ENCODE measurements at places on chromosomes 6 and 20. TPM values are rescaled to one million over a fixed set of nuclear protein-coding genes. Genes with fewer than 3 reads are reported as not detected.

GRCh38 chr6:135064586-135064985 lies 10.0 kb upstream of the HBS1L start:
- no peak for DNase-seq
- no peaks in the 10 kb centered on the region for H3K27me3 ChIP-seq
- H3K27ac ChIP-seq, result no peak overlapping the region

DNA sequence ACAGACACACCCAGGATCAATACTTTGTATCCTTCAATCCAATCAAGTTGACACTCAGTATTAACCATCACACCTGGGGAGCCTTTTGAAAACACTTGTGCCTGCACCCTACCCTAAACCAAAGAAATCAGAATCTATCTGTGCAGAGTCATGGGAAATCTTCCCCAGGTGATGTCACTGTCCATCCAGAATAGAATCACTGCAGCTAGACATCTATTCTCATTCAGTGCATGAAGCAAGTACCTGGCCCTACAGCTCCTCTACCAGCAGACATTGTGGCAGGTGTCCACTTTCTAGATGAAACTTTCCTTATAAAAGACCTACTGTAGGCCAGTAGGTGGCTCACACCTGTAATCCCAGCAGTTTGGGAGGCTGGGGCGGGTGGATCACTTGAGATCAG lies 262.4 kb upstream of the MARCKS start:
- no peak overlapping the region for H3K27ac ChIP-seq
- no peaks in the 10 kb centered on the region for H3K36me3 ChIP-seq
- H3K4me1 ChIP-seq, result peaks cover 2% of the 10 kb centered on the region
- no peaks in the 10 kb centered on the region for H3K27me3 ChIP-seq

GRCh38 chr6:52249078-52249477 lies 4.8 kb upstream of the IL17F start:
- H3K4me1 ChIP-seq, result no peaks in the 10 kb centered on the region
- no peak overlapping the region for H3K4me3 ChIP-seq
- no peaks in the 10 kb centered on the region for H3K36me3 ChIP-seq
- H3K27me3 ChIP-seq, result no peaks in the 10 kb centered on the region

- DNase-seq, result no peak
- H3K36me3 ChIP-seq, result no peaks in the 10 kb centered on the region
- no peaks in the 10 kb centered on the region for H3K4me1 ChIP-seq
Observed at GRCh38 chr6:169184419-169184818, 69.2 kb downstream of the THBS2 start.

DNA sequence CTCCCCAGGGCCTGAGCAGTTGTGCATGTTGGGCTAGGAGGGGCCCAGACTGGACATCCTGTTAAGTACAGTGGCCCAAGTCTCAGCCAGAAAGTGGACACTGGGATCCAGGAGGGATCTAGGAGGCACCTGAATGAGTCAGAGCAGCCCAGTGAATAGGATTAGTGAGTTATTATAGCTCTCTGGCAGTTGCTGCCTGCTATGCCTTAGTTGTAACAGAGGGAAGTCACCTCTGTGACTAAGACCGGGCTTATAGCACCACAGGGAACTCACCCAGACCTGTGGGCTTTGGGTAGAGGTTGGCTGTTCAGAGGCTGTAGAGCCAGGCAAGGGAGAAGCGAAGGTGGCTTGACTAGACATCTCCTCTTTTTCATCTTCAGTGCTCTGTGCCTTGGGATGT lies 39.0 kb upstream of the AAR2 start:
- no peak overlapping the region for H3K27ac ChIP-seq
- no peak overlapping the region for H3K4me3 ChIP-seq
- peaks cover 9% of the 10 kb centered on the region for H3K36me3 ChIP-seq
- no peaks in the 10 kb centered on the region for H3K27me3 ChIP-seq

DNA sequence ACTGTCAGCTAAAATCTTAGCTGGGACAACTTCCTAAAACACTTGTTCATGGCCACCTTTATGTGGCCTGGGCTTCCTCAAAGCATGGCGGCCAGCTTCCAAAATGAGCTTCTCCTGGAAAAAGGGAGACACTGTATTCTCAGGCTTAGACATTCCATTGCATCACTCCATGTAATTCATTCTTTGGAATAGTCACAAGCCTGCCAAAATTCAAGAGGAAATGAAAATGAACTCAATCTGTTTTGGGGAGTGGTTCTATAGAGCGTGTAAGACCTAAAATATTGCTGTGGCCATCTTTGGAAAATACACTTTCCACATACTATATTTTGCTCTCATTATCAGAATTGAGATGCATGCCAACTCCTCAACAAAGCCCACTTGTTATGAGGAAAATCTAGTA lies 687.0 kb downstream of the KIF16B start:
- H3K4me1 ChIP-seq, result no peaks in the 10 kb centered on the region
- H3K27ac ChIP-seq, result no peak overlapping the region
- DNase-seq, result no peak

DNA sequence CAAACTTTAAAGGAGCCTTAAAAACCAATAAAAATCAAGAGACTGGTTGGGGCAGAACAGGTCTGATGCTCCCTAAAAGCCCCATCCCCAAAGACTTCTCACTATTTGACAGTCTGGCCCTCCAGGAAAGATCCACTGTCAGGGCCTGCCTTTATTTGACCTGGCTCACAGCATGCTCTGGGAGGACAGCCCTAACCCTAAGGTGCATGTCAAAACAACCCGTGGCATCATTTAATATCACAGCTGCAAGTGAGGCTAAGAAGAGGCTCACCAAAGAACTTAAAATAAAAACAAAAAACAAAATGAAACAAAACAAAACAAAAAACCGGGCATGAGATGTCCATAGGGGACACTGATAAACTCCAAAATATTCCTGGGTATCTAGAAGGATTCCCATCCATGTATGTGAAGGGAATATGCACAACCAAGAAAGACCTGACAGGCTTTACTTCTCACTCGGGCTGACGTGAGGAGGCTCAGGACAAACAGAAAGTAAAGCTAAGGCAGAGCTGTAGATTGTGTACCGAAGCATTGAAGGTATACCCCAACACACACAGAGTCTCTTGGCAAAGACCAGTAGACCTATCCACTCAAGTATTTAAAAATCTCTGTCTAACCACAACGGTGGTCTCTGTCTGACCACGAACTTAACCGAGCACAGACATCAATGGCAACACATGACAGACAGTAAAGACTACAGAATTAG lies 57.3 kb downstream of the AHI1 start:
- no peaks in the 10 kb centered on the region for H3K4me1 ChIP-seq
- no peak for DNase-seq
- H3K36me3 ChIP-seq, result no peaks in the 10 kb centered on the region
- H3K27ac ChIP-seq, result no peak overlapping the region
- no peaks in the 10 kb centered on the region for H3K27me3 ChIP-seq

DNA sequence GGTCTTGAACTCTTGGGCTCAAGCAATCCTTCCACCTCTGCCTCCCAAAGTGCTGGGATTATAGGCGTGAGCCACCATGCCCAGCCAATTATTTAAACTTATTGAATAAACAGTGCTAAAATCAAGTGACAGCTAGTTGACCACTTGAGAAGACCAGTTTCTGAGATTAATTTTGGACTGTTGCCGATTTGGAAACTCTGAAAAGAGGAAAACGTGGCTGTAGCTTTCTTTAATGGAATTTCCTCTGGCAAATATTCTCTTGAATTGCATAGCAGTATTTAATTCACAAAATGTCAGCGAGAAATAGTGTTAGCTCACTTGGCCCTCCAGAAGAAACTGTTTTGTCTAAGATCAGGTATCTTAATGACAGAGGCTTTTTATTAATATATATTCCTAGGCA lies 754.5 kb downstream of the HDGFL1 start:
- no peak overlapping the region for H3K27ac ChIP-seq
- H3K36me3 ChIP-seq, result no peaks in the 10 kb centered on the region
- H3K4me3 ChIP-seq, result no peak overlapping the region
- no peak for DNase-seq
- no peaks in the 10 kb centered on the region for H3K27me3 ChIP-seq
- no peaks in the 10 kb centered on the region for H3K4me1 ChIP-seq

- no peaks in the 10 kb centered on the region for H3K27me3 ChIP-seq
- no peak overlapping the region for H3K4me3 ChIP-seq
- no peak for DNase-seq
- no peak overlapping the region for H3K27ac ChIP-seq
- H3K4me1 ChIP-seq, result no peaks in the 10 kb centered on the region
Observed at GRCh38 chr20:20562507-20562906, 149.9 kb downstream of the RALGAPA2 start.

GRCh38 chr20:19212821-19213502 lies 520 bp downstream of the SLC24A3 start:
- no peaks in the 10 kb centered on the region for H3K27me3 ChIP-seq
- H3K36me3 ChIP-seq, result no peaks in the 10 kb centered on the region
- peak; percentile 74 for DNase-seq
- no peaks in the 10 kb centered on the region for H3K4me1 ChIP-seq

DNA sequence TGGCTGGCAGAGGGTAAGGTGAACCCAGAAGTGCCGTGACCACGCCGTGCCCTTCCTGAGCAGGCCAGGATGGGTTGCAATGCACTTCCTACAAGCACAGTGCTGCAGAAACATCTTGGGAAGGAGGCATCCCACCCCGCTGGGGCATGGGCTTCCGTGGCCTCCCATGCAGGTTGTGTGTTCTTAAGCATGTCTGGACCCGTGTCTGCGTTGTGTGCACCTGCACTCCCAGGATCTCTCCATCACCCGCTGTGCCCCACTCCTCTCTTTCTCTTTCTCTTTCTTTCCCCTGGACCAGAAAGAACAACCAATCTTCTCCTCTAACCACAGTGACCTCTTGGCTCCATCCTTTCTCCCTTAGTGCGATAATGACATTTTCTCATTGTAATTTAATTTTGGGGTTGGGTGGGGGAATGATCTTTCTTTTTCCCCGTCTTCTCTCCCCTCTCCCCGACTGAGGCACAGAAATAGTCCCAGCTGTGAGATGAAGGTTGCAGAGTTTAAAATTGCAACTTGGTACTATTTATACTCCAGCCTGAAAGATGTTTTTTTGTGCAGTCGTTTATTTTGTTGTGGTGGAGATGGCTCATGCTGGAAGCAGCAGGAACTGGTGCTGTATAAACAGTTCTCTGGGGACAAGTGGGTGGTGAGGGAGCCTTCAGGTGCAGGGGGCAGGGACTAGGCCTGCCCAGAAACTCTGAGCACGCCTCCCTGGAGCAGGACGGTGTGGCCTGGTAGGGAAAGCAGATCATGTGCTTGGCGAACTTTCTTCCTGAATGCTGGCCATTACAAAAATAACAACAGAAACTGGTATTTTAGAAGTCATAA lies 20.5 kb downstream of the BCAS4 start:
- H3K4me3 ChIP-seq, result no peak overlapping the region
- no peaks in the 10 kb centered on the region for H3K36me3 ChIP-seq
- DNase-seq, result no peak
- no peaks in the 10 kb centered on the region for H3K27me3 ChIP-seq
- no peaks in the 10 kb centered on the region for H3K4me1 ChIP-seq
- peak overlapping the region; percentile 41 for H3K27ac ChIP-seq

GRCh38 chr6:41970436-41970846 lies 28.8 kb upstream of the CCND3 start:
- no peak overlapping the region for H3K4me3 ChIP-seq
- no peak for DNase-seq
- H3K4me1 ChIP-seq, result no peaks in the 10 kb centered on the region
- H3K27me3 ChIP-seq, result no peaks in the 10 kb centered on the region
- H3K27ac ChIP-seq, result no peak overlapping the region
- no peaks in the 10 kb centered on the region for H3K36me3 ChIP-seq

DNA sequence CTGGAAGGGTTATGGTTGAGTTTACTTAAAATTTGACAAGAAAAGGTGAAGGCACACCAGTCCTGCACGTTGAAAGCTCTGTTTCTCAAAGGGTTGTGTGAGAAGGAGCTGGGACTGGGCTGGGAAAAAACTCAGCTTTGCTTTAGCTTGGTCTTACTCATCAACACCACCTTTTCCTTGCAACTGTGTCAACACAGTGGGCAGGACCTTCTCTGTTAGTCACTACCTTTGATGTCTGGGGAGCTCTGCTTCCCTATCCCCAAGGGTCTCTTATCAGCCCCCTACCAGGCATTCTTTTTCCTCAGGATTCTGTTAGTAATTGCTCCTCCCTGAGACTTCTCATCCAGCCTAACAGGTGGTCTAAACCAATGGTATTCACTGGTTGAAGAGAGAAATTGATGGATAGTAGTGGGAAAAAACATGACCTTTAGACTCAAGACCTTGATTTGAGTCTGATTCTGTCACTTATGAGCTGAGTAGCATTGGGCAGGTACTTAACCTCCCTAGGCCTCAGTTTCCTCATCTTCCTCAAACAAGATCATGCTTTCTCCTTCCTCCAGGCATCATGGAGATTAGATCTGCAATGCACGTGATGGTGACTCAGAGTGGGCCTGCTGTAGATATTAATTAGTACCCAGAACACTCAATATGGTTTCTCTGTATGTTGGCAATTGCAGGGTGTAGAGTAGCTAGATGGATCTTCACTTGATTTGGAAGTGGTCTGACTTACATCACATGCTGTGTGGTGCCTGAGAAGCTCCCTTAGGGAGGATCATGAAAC lies 17.2 kb upstream of the FOXA2 start:
- no peak for DNase-seq
- H3K27me3 ChIP-seq, result peaks cover 3% of the 10 kb centered on the region
- H3K4me3 ChIP-seq, result no peak overlapping the region
- no peaks in the 10 kb centered on the region for H3K36me3 ChIP-seq
- H3K4me1 ChIP-seq, result no peaks in the 10 kb centered on the region
- H3K27ac ChIP-seq, result no peak overlapping the region

GRCh38 chr20:49445176-49445575 lies 37.3 kb downstream of the KCNB1 start:
- H3K27me3 ChIP-seq, result no peaks in the 10 kb centered on the region
- DNase-seq, result no peak
- peak overlapping the region; percentile 50 for H3K27ac ChIP-seq
- H3K36me3 ChIP-seq, result no peaks in the 10 kb centered on the region
- H3K4me1 ChIP-seq, result no peaks in the 10 kb centered on the region

DNA sequence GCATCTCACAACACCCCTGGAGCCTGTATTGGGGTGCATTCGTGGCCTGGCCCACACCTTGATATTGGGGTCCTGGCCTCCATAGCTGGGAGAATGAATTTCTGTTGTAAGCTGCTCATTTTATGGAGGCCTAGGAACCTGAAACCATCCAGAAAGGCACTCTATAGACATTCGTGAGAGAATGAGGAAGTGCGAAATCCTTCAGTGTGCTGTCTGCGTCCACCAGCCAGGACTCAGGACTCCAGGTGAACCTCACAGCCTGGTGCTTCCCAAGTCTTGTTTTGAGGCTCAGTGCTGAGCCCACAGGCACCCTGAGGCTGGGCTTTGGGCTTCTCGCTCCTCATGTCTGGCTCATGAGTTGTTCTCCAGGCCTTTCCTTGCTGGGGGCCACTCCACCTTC lies 11.9 kb upstream of the RBBP8NL start:
- H3K27ac ChIP-seq, result no peak overlapping the region
- no peak for DNase-seq
- H3K4me3 ChIP-seq, result no peak overlapping the region
- no peaks in the 10 kb centered on the region for H3K4me1 ChIP-seq

Gene SLC22A23
- 129 TPM for total RNA-seq

Gene LPIN3
- 16.2 TPM for total RNA-seq

Gene PBX2
- total RNA-seq, result 102 TPM

Gene LIN28B
- not detected for total RNA-seq

Gene ATRN
- total RNA-seq, result 38.1 TPM

Gene DLGAP4
- total RNA-seq, result 38.0 TPM

Gene KHDRBS2
- total RNA-seq, result 0.91 TPM

Gene LHFPL5
- not detected for total RNA-seq
